ENCODE measurements at places on chromosomes 1 and 21.

DNA sequence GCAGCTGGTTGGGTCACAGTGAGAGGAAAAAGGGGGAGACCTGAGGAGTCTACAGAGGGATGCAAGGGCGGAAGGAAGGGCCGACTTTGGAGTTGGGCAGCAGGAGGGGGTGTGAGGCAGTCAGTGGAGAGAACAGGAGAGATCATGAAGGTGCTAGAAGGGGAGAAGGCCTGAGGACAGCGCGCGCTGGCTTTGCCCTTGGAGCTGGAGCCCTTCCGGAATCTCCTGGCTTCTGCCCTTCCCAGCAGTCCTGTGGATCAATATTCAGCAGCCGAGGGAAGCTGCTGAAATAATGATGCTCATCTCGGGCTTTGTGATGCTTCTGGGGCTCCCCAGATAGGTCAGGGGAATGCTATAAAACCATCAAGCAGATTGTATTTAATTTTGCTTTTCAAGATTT, 26.7 kb downstream of the SLC37A1 start:
- no peak for DNase-seq

DNA sequence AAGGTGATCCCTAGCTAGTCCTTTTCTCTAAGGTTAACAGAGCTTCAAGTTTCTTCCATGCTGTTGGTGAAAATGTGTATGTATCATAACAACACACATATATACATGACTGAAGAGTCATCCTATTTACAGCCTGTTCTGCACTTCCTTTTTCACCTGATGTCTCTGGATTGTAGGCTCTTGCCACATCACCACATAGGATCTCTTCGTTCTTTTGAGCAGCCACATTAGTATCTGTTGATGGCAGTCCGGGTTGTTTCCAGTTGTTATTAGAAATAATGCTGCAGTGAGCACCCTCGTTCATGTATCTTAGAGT, 19.7 kb downstream of the MRPL37 start:
- no peak for DNase-seq

GRCh38 chr1:116254776-116255175, 118.3 kb upstream of the ATP1A1 start:
- no peak for DNase-seq

- DNase-seq: no peak
These were observed 31.5 kb downstream of the RNF220 start for GRCh38 chr1:44436401-44437106.

DNA sequence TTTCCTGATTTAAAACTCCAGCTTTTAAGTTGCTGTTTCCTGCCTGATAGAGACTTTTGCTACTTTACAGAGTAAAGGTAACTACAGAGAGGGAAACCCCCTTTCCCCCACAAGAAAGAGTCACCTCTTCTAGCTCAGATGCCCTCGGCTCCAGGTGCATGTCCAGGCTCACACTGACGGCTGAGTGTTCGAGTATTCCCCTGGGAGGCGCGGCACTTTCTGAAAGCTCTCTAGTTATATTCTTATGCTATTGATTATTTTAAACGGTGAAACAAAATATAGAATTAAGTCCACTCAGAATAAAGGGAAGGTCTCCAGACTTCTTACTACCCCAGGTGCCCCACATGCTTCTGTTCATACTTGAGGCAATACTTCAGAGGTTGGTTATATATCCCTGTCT, 160.3 kb upstream of the FMN2 start:
- no peak for DNase-seq

DNA sequence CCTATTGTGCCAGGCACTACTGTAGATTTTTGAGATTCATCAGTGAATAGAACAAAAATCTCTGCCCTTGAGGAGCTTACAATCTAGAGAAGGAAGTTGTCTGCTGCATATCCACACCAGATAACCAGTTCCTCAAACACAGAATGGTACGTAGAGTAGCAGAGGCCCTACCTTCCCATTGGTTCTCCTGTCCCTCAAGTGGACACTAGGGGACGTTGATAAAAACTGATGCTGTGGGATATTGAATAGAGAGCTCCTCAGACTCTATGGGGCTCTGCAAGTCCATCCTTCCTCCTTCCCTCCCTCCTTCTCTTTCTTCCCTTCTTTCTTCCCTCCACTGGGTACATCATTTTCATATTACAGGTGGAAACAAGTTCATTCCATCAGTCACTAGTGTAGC, 371.3 kb downstream of the PBX1 start:
- DNase-seq: no peak

- no peak for DNase-seq
These were observed 358.3 kb downstream of the KIF26B start for GRCh38 chr1:245512980-245513578.

DNA sequence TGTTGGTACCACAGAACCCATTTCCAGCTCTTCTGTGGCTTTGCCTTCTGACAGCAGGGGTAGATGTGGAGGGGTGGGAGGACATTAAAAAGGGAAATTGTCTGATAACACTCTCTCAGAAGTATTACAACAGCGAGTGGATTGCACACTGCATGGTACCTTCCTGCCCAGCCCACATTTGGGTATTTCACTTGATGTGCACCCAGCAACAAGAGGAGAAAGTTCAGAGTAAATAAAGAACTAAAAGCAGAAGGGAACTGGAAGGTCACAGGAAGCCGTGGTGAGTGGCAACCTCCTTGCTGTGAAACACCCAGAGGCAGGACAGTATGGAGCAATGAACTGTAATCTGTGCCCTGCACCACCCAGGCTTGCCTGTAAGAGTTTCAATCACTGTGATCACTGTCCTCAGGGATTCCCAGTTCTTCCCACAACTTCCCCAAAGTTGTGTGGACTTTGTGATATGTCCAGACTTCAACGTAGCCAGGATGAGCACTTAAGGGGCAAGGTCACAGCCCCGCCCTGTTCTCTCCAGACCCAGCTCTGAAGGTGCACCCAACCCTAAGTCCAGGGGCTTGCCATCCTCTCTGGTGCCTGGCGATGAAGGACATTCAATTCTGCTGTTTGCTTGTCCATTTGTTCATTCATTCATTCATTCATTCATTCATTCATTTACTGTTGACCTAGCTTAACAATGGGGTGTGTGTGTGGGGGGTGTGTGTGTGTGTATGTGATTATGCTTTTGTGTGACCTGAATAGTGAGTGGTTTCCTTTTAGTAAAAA, 18.7 kb upstream of the F5 start:
- peak; percentile 69 for DNase-seq

DNA sequence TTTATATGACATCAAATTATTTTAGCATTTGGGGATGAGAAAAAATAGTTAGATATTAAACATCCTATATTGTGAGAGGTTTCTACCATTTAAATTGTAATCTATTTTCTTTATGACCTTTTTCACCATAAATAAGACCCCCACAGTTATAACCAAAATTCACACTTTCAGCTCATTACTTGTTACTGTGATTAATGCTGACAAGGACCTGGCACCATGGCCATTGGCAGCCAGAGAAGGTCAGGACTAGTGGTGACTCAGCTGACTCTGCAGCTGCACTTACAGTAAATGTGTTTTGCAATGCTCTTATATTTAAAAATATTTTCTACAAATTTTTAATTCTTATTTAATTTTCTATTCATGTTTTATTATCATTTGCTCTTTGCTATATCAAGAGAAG, 133.3 kb upstream of the C1orf105 start:
- DNase-seq: no peak

DNA sequence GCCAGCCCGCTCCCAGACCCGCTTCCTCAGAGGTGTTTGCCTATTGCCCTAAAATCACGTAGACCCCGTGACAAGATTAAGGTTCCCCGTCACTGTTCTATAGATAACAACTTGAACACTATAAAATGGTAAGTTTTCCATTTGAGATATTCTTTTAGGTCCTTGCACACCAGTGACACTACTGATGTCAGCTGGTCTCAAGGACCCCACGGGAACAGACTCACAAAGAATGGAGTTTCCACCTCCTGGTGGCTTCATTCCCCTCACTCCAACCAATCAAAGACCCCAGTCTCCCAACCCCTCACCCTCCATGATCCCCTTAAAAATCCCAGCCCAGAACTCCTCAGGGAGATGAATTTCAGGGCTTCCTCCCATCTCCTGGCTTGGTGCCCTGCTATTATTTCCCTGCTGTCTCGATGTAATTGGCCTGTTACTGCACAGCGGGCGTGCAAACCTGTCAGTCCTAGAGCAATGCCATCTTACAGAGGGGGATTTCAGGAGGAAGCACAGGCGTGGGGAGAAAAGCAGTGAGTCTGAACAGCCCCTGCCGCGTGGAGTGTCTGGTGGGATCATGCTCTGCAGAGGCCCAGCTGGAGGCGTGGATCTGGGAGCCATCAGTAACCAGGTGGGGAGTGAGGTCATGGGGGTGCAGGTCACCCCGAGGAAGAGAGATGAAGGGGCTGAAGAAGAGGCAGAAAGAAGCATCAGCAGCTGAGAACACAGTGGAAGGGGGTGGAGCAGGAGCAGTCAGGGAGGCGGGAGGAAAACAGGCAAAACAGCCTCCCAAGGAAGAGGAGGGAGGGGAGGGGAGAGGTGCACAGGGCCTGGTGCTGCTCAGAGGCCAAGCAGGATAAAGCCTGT, 35.1 kb upstream of the LBR start:
- DNase-seq: no peak

- DNase-seq: no peak
These were observed 36.0 kb upstream of the ATP2B4 start for GRCh38 chr1:203590603-203591002.

Measured in CD4-positive, alpha-beta T cell treated with Interleukin-17A for 1 hour (primary cell).